ENCODE measurements at places on chromosomes 3 and 15.

GRCh38 chr15:52503788-52504496, 24.7 kb downstream of the MYO5A start:
- DNase-seq: no peak

DNA sequence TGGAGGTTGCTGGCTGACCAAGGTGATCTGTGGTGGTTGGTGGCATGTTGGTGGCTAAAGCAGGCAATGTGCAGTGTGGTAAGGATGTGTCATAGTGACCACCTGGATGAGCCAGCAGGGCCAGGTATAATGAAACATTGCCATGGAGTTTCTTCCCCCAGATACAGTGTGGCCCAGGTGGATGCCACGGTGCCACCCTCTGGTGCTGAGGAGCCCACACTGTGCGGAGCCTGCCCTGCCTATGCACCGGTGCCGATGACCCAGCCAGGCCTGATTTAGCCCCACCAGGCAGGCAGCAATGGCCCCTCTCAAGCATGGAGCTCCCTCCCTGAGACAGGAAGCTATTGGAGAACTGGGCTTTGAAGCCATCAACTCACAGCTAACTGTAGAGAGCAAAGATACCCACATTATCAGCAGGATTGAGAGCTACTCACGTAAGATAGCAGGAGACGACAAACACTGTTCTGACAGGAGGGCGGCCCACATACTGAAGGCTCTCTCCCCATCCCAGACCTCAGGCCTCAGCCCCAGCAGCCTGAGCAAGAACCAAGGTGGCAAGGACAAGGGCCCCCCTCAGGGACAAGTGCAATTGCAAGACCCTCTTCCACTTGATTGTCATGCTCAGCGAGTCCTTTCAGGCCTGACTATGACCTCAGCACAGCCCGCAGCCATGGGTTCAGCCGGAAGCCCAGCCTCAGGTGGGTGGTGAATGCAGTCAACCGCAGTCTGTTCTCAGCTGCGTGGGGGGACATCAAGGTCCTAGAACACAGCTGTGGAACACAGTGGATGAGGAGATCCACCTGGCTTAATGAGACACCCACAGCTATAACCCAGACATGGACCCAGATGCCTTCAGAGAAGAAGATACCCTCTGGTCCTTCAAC, 82.8 kb upstream of the CDV3 start:
- DNase-seq: no peak

DNA sequence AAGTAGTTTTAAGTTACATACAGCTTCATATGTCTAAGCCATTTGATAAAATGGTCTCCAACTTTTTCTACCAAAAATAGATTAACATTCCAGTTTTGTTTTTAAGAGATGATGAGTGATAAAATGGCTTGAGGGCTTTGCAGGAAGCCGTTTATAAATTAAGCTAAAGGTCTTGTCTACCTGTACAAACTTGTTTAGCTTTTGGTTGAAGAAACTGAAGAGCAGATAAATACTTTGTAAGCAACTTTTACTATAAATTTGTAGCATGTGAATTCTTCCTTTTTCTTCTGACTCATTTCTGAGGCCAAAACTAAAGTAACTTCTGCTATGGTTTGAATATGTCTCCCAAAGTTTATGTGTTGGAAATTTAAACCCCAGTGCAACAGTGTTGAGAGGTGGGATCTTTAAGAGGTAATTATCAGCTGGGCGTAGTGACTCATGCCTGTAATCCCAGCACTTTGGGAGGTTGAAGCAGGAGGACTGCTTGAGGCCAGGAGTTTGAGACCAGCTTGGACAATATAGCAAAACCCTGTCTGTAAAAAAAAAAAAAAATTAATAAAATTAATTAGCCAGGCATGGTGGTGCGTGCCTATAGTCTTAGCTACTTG, 8.2 kb upstream of the NEDD4 start:
- no peak for DNase-seq

GRCh38 chr15:42057799-42058646, 36.3 kb downstream of the PLA2G4D start:
- DNase-seq: no peak

- no peak for DNase-seq
Observed at GRCh38 chr15:42858999-42859789, 61.4 kb downstream of the TTBK2 start.

- no peak for DNase-seq
Observed at GRCh38 chr3:39323494-39323893, 6.0 kb upstream of the CCR8 start.

GRCh38 chr3:171729452-171730334, 80.6 kb downstream of the PLD1 start:
- DNase-seq: no peak

DNA sequence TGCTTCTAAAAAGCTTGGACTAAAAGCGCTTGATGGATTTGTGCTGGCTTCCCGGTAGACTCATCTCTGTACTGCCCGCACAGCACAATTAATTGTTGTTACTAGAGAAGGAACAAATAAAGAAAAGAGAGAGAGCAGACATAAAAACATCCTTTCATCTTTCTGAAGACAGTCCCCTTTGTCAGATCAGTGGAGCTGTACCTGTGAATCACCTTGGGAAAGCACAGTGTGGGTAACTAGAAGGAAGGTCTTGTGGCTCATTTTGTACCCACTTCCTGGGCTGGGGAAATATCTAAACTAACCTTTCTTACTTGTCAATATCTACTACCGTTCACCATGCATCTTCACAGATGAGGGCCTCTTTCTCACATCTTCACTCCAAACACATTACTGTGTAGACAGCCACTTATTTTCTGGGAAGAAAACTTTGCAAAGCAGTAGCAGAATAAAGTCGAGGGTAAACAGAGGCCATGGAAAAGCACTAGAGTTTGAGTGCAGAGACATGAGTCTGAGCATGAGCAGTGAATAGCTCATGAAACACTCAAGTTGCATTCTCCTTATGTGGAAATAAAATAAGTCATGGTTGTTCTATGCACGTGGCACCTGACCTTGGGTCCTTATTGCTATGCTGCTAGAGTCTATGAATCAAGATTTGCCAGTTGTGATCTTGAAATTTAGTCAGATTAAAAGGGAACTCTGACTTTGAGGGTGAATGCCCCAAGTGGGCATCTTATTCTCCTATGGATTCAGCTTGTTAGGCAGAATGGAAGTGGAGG, 169.3 kb downstream of the LPP start:
- DNase-seq: no peak
